Activated T-helper 2 cell treated with anti-CD3 and anti-CD28 coated beads, Interferon-gamma antibody, Interleukin-2, Interleukin-4, amounts not matched to agents 10 μg/mL and 5 μg/mL and 100 μg/mL, durations not matched to agents 14 hours and 24 hours and 36 hours (primary cell): ENCODE measurements at places on chromosomes 7 and 10.

GRCh38 chr7:26329520-26330255 lies 38.0 kb downstream of the SNX10 start:
- DNase-seq, result no peak

GRCh38 chr10:114274616-114275453 lies 35.8 kb downstream of the VWA2 start:
- no peak for DNase-seq

GRCh38 chr10:11789306-11789705 lies 33.9 kb upstream of the PROSER2 start:
- no peak for DNase-seq

DNA sequence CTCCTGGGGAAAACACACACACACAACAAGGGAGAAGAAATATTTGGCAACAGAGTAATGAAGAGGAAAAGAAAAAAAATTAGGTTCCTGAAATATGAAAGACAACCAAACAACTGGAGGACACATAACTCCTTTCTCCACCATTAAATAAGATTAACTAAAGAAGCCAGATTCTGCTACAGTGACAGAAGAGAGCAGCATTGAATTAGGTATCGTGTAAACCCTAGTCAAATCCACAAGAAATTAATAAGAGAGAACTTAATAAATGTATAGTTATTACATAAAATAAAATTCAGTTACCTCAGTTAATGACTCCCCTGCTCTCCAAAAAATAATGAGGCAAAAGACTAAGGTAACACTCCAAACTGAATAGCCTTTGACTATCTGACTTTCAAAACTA lies 306.7 kb downstream of the CRPPA start:
- no peak for DNase-seq

DNA sequence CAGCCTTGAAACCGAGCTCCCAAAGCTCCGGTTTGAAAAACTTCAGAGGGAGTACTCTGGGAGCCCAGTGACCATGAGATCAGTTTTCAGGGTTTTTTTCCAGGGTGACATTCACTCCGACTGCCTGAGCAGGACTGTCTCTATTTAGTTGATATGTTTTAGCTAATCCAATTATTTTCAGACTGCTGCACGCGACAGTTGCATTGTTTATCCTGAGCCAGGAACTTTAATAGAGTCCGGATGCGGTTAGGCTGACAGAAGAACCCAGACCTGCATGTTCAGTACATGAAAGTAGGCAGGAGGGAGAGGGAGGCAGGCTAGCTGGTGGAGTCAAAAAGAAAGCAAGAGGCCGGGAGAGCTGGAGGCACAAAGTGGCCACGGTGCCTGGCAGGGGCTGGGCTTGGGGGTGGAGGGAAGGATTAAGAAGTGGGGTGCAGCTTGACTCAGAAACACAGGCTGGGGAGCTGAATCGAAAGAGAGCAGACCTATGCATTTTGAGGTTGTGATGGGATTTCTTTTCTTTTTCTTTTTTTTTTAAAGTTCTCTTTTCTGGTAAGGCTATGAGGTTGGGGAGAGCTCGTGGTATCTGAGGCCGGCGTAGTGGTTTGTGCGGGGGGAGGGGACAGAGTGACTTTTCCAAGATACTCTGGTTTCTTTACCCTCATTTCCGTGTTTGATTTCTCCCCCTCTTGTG lies 5.7 kb downstream of the GATA3 start:
- DNase-seq, result peak; percentile 81
